ENCODE measurements at places on chromosomes 2 and 18.

DNA sequence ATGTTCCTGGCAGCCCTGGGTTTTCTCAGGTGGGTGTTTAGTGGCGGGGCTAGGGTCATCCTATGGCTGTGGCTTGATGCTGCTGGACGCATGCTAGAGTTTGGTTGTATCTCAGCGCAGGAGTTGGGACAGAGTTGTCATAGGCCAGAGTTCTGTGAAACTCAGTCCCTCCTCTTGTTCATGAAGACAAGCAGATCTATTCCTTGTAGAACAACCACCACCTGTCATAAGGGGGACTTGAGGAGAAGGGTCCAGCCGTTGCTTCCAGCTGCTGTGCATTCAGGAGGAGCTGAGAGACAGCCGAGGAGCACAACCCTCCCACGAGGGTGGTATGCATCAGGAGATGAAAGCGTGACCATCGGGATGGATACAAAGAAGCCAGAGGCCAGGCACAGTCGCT lies 26.4 kb downstream of the DCDC2C start:
- H3K4me1 ChIP-seq: no peaks in the 10 kb centered on the region
- H3K36me3 ChIP-seq: no peaks in the 10 kb centered on the region
- H3K4me3 ChIP-seq: no peak overlapping the region
- H3K27ac ChIP-seq: no peak overlapping the region
- no peak for DNase-seq

GRCh38 chr2:177474998-177475397 lies 82.4 kb downstream of the AGPS start:
- H3K27ac ChIP-seq: no peak overlapping the region
- H3K4me1 ChIP-seq: no peaks in the 10 kb centered on the region
- no peak for DNase-seq
- H3K36me3 ChIP-seq: peaks cover 78% of the 10 kb centered on the region

DNA sequence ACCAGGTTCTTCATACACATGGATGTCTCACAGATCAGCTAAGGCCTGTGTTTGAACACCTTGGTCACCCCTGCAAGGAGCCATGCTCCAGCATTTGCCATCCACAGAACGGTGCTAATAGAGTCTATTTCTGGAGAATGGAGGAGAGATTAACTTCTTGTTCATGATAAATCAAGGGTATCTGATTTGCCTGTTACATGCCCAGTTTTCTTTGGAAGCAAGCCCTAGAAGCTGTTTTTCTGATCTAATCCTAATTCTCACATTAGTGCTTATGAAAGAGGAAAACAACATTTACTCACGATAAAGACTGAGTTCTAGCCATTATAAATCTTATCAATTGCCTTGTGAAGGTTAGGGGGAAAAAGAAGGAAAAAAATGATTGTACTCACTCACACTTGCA lies 119.6 kb upstream of the DTNA start:
- no peaks in the 10 kb centered on the region for H3K27me3 ChIP-seq
- H3K4me3 ChIP-seq: no peak overlapping the region
- no peaks in the 10 kb centered on the region for H3K4me1 ChIP-seq
- H3K27ac ChIP-seq: no peak overlapping the region
- DNase-seq: no peak

- H3K4me1 ChIP-seq: no peaks in the 10 kb centered on the region
- H3K27me3 ChIP-seq: no peaks in the 10 kb centered on the region
- H3K27ac ChIP-seq: no peak overlapping the region
- H3K36me3 ChIP-seq: no peaks in the 10 kb centered on the region
- no peak overlapping the region for H3K4me3 ChIP-seq
Observed at GRCh38 chr18:3603421-3604234, 153.7 kb downstream of the TGIF1 start.

DNA sequence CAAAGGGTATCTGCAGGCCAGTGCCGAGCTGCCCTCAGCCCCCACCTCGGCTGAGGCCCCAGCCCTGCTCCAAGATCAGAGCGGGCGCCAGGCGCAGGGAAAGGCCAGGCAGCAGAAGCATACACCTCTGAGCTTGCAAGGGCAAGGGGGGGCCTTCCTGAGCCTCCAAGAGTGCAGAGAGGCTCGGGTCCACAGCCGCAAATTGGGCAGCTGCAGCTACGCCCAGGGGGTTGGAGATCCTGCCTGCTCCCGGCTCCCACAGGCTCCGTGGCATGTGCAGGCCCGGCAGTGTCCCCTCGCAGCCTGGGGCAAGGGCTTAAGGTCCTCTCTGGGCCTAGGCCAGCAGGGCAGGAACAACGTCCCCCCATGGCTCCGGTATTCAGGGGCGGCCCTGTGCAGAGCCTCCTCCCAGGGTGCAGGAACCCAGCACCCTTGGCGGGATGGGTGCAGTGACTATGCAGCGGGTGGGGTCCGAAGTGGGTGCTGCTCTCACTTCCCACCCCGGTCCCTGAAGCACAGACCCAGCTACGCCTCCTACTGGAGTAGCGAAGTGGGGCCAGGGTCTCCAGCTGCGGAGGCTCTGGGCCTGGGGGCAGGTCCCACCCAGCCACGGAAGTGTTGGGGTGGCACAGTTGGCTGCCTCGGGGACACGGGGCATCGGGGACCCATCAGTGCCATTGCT lies 120.2 kb upstream of the TMEFF2 start:
- no peak for DNase-seq
- H3K36me3 ChIP-seq: no peaks in the 10 kb centered on the region
- H3K27me3 ChIP-seq: no peaks in the 10 kb centered on the region

GRCh38 chr2:26461601-26462023 lies 16.3 kb downstream of the OTOF start:
- no peak overlapping the region for H3K4me3 ChIP-seq
- no peaks in the 10 kb centered on the region for H3K36me3 ChIP-seq
- H3K27me3 ChIP-seq: no peaks in the 10 kb centered on the region

DNA sequence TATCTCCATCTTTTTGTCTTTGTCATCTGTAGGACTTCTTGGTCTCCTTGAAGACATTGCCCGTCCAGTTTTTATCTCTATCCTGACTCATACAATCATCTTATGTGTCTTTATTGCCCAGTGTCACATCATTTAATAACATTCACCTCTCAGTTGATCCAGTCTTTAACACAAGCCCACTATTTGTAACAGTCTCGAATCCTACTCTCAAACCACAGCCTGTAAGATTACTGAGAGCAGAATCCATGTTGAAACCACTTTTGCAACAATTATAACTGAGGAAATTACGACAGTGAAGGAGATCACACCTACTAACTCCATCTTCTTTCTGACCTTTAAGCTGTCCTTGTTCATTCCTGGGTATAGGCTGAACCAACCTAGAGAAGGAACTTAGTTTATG lies 1206.0 kb upstream of the ZEB2 start:
- no peak for DNase-seq
- H3K4me1 ChIP-seq: peaks cover 3% of the 10 kb centered on the region
- H3K27ac ChIP-seq: no peak overlapping the region
- H3K27me3 ChIP-seq: no peaks in the 10 kb centered on the region
- no peaks in the 10 kb centered on the region for H3K36me3 ChIP-seq

DNA sequence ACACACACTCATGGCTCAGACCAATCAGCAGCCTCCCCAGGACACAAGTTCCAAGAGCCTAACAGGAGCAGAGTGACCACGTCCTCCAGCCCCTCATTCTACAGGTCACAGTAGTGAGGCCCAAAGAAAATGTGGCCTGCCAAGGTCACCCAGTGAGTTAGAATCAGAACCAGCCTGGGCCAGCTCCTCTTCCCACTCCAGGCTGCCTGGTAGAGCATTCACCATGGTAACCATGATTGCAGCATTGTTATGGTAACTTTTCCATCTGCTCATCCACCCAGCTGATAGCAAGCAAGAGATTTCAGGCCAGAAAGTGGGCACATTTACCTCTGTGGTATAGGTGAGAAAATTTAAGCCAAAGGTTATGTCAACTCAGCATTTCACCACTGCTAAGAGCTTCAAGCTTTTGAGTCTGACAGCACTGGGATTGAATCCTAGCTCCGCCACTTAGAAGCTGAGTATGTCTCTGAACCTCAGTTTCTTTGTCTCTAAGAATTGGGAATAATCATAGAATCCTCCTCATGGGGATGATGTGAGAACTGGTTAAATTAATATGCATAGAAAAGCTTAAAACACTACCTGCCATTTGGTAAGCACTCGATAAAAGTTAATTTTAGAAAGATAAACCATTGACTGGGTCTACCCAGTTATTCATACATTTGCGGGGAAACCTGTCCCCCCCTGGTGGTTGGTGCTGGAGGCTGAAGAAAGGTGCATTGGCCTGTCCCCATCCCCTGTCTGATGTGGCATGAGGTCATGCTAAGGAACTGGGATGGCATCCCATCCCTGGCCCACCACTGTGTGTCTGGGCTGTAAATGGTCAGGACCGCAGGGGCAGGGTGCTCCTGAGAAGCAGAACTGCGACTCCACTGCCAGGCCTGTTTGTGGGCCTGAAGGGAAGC lies 181.5 kb downstream of the KLHL29 start:
- H3K4me3 ChIP-seq: no peak overlapping the region
- H3K27ac ChIP-seq: peak overlapping the region; percentile 25
- H3K4me1 ChIP-seq: no peaks in the 10 kb centered on the region
- DNase-seq: no peak
- H3K36me3 ChIP-seq: peaks cover 1% of the 10 kb centered on the region

GRCh38 chr2:186559848-186560247 lies 30.0 kb upstream of the ITGAV start:
- no peak overlapping the region for H3K27ac ChIP-seq
- no peak for DNase-seq
- H3K27me3 ChIP-seq: peaks cover 14% of the 10 kb centered on the region
- H3K36me3 ChIP-seq: no peaks in the 10 kb centered on the region
- no peak overlapping the region for H3K4me3 ChIP-seq

GRCh38 chr18:27847412-27847811 lies 329.5 kb downstream of the CDH2 start:
- H3K36me3 ChIP-seq: no peaks in the 10 kb centered on the region
- no peaks in the 10 kb centered on the region for H3K27me3 ChIP-seq
- no peak for DNase-seq
- H3K27ac ChIP-seq: no peak overlapping the region

DNA sequence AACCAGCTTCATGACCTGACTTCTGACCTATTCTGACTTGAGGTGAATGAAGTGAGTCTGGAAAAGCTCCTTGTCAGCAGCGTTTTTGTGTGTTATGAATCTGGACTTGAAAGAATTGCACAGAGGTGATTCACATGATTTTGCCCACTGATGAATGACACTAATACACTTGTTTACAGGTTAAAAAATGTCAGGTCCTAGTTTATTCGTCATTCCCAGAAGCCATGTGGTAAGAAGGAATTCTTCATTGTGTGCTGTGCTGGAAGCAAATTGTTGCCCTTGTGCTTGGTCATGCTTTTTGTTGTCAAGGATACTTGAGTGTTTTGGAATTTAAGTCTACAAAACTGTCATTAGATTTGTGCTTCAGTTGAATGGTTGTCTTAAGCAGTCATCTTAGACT lies 15.5 kb downstream of the SEC11C start:
- no peak for DNase-seq
- H3K27me3 ChIP-seq: no peaks in the 10 kb centered on the region
- H3K4me3 ChIP-seq: no peak overlapping the region
- no peaks in the 10 kb centered on the region for H3K4me1 ChIP-seq
- peaks cover 63% of the 10 kb centered on the region for H3K36me3 ChIP-seq
- H3K27ac ChIP-seq: no peak overlapping the region

DNA sequence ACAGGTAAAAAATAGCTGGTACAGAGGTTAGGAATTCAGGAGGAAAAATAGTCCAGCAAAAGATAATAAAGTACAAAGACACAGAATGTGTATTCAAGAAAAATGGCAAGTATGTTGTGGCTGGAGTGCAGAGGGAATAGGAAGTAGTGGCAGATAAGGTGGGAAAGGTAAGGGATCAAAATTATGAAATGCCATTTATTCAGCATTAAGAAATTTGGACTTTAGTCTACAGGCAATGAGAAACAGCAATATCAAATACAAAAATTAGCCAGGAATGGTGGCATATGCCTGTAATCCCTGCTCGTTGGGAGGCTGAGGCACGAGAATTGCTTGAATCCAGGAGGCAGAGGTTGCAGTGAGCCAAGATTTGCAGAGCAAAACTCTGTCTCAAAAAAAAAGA lies 10.3 kb downstream of the MMADHC start:
- peaks cover 16% of the 10 kb centered on the region for H3K4me1 ChIP-seq
- no peak overlapping the region for H3K4me3 ChIP-seq
- DNase-seq: no peak
- H3K36me3 ChIP-seq: peaks cover 17% of the 10 kb centered on the region

GRCh38 chr2:109222825-109223471 lies 93.9 kb downstream of the SH3RF3 start:
- DNase-seq: no peak
- H3K36me3 ChIP-seq: no peaks in the 10 kb centered on the region
- no peaks in the 10 kb centered on the region for H3K27me3 ChIP-seq
- H3K4me3 ChIP-seq: no peak overlapping the region
- H3K27ac ChIP-seq: no peak overlapping the region

DNA sequence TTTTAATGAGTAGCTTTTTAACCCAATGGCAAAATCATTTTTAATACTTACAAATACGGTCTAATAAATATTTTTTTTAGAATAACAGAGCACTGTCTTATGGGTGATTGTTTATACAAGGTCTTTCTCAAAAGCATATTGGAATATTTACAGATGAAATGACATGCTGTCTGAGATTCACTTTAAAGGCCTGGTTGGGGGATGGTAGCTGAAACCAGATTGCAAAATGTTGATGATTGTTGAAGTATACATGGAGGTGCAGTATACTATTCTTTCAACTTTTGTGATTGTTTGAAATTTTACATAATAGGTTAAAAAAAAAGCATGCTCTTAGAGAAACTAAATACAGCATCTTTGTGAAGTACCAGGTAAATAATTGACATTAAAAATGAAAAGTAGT lies 111.2 kb downstream of the FMNL2 start:
- H3K27ac ChIP-seq: no peak overlapping the region
- H3K27me3 ChIP-seq: no peaks in the 10 kb centered on the region
- H3K4me3 ChIP-seq: no peak overlapping the region
- H3K36me3 ChIP-seq: no peaks in the 10 kb centered on the region
- H3K4me1 ChIP-seq: no peaks in the 10 kb centered on the region
- DNase-seq: no peak

DNA sequence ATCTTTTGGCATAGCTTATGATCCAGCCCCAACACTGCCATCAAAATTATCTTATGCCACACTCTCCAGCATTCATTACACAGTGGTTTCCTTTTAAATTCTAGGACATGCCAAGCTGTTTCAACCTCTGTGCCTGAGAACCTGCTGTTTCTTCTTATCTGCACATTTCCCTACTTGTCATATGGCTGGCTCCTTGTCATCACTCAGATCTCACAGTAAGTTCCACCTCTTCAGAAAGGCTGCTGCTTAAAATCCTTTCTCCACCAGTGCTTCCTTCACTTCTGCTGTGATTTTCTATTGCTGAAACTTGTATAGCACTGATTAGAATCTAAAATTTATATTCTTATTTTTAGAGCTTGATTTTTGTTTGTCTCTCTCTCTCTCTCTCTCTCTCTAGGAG lies 43.4 kb downstream of the MC4R start:
- peaks cover 2% of the 10 kb centered on the region for H3K27me3 ChIP-seq
- no peak overlapping the region for H3K4me3 ChIP-seq
- no peaks in the 10 kb centered on the region for H3K36me3 ChIP-seq
- no peak overlapping the region for H3K27ac ChIP-seq
- no peaks in the 10 kb centered on the region for H3K4me1 ChIP-seq

DNA sequence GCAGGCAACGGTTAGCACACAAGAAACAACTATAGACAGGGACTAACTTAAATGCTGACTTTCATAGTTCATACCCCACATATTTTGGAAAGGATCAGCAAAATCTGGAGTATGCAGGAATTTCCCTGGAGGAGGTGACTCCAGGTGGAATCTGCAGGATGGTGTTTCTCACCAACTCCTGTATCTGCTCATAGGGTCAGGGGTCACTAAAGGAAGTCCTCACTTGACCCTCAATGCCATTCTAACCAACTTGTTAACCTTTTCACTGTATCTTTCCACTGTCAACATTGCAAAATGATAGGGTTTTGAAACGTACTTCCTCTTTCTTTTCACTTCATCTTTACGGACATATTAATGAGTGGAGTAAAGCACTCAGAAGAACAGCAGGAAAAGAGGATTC lies 207.0 kb upstream of the CXCR4 start:
- no peak for DNase-seq
- no peak overlapping the region for H3K4me3 ChIP-seq
- peaks cover 3% of the 10 kb centered on the region for H3K36me3 ChIP-seq
- peaks cover 55% of the 10 kb centered on the region for H3K4me1 ChIP-seq
